ENCODE measurements at places on chromosomes 4 and X.

DNA sequence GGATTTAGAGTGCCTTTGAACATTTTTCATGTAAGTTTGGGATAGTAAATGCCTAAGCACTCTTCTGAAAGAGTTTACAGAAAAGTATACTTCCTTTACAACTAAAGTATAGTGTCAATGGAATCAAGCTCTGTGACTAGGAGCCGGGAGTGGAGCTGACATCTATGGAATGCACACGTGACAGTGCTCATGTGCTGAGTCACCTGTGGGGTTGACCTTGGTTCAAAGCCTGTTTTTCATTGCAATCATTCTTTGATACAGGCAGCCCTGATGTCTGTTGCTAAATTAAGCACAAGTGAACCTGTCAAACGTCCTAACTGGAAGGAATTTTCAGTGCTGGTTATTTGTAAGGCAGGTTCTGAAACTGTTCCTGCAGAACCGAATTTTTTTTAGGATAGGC lies 82.5 kb downstream of the GPAT3 start:
- no peak for DNase-seq

- no peak for DNase-seq
Observed at GRCh38 chr4:163810755-163811154, 316.3 kb downstream of the TMA16 start.

- no peak for DNase-seq
Observed at GRCh38 chr4:11446155-11446811, 17.6 kb upstream of the HS3ST1 start.

- DNase-seq: no peak
Observed at GRCh38 chr4:139524062-139524631, 31.9 kb downstream of the SETD7 start.

DNA sequence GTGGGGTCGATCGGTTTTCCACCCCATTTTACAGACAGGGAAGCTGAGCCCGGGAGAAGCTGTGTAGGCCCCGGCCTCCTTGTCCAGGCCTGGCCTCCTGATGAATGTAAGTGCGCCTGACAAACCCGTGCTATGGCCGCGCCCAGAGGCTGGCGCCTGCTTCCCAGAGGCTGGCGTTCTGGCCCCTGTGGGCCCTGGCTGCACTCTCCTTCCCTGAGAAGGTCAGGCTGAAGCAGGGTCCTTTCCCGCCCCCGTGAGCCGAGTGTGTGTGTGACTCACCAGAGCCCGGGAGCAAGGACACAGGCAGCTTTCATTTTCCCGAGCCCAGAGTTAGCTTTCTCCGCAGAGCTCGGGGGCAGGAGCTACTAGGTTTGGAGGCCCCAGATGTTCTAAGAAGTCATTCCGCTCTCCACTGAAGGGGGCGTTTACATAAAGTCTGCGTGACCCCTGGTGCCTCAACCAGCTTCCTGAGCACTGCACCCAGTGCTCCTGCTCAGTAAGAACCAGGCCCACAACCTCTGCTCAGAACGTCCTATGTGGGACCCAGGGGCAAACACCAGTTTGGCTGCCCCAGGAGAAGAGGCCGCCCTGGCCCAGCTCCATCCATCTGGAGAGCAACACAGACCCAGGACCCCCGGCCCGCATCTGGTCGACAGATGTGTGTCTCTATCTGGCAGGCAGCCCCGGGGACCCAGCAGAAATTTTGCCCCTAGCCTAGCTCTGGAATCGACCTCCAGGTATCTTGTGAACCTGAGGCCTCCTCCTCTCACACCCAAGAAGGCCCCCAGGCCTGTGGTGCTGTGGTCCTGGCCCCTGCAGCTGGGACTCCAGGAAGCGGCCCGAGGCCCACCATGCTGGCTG lies 13.6 kb downstream of the UVSSA start:
- DNase-seq: no peak

- DNase-seq: no peak
Observed at GRCh38 chrX:101659601-101660063, at the start of gene ARMCX2. TSS of gene ARMCX2 (minus strand) at chrX:101659850. CDS start at chrX:101657588, 2,262 bp downstream.

- DNase-seq: no peak
Observed at GRCh38 chr4:8818063-8818881, 53.4 kb downstream of the HMX1 start.

DNA sequence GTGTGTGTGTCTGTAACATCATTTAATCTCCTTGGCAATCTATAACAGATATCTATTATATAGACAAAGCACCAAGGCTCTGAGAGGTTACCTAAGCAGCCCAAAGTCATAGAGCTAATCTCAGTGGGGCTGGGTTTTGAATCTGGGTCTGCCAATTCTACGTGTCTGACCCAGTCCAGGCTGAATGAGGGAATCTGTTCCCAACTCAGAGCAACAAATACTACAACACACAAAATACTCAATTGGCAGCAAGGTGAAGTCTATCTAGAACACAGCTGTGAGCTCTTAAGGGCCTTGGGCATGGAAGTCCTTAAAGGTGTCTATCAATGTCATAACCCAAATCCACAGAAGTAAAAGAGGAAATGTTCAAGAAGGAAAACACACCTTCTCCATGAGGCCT lies 47.5 kb upstream of the NAP1L5 start:
- no peak for DNase-seq

GRCh38 chr4:189840356-189840755 lies 100.3 kb upstream of the FRG1 start:
- no peak for DNase-seq

GRCh38 chr4:4438891-4439290 lies 52.0 kb downstream of the NSG1 start:
- DNase-seq: no peak

- DNase-seq: no peak
Observed at GRCh38 chr4:76489686-76490161, 54.7 kb downstream of the SHROOM3 start.

GRCh38 chr4:81148576-81148975 lies 66.4 kb downstream of the PRKG2 start:
- DNase-seq: no peak

GRCh38 chrX:136828830-136829229 lies 48.1 kb upstream of the ARHGEF6 start:
- no peak for DNase-seq

- no peak for DNase-seq
Observed at GRCh38 chr4:41550308-41550707, 12.4 kb downstream of the LIMCH1 start.

- DNase-seq: no peak
Observed at GRCh38 chr4:114312338-114312737, 286.3 kb upstream of the UGT8 start.

Measured in NK-92 treated with Interleukin-12 subunit alpha and Interleukin-12 subunit beta, amount 100 ng/mL, for 24 hours (cell line).